NCI-H1048 (cell line): ENCODE measurements at places on chromosomes 6 and 20.

GRCh38 chr6:9404351-9405146 is 969.2 kb upstream of the SLC35B3 start:
- no peak for DNase-seq

DNA sequence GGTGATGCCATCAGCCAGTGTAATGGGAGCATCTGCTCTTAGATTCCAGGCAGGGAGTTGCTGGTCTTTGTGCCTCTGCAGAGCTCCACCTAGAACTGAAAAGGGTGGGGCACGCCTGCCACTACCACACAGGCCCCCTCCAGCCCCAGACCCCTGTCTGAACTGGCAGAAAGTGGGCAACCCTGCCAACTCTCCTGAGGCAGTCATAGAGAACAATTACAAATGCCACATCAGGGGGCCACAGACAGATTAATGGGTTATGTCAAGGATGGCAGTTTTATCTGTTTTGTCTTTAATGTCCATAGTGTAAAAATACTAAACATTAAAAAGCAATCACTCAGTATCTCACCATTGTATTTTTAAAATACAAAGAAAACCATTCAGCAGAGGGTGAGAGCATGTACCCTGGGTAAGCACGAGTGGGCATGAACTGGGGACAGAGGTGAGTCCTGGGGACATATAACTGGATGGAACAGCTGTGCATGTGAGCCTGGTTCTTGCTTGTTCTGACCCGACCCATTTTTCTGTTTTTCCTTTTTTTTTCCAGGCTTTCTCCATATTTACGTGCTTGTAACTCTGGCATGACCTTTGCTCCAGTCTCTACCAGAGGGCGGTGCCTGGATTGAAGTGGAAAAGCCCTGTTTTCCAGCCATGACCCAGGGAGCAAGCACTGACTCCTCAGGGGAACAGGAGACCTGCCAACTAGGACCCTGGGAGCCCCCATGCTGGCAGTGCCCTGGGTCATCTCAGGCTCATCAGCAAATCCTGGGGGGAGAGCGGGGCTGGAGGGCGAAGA is 8.2 kb downstream of the TRAF3IP2 start:
- no peak for DNase-seq

GRCh38 chr6:110067837-110068591 is 89.9 kb downstream of the GPR6 start:
- DNase-seq: no peak

DNA sequence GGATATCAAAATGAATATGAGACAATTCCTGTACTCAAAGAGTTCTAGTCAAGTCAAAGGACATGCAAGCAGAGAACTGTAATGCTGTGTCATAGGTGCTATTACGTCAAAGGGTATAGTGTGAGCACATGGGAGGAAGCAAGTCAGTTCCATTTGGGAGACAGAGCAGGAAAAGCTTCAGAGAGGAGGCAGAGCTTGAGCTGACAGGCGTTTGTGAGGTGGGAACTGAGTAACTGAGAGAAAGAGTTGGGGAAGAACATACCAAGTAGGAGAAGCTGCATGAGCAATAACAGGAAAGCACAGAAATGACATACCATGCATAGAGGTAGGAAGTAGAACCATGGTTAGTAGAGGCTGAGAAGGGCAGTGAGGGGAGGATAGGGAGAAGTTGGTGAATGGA is 15.2 kb upstream of the SSR1 start:
- no peak for DNase-seq

DNA sequence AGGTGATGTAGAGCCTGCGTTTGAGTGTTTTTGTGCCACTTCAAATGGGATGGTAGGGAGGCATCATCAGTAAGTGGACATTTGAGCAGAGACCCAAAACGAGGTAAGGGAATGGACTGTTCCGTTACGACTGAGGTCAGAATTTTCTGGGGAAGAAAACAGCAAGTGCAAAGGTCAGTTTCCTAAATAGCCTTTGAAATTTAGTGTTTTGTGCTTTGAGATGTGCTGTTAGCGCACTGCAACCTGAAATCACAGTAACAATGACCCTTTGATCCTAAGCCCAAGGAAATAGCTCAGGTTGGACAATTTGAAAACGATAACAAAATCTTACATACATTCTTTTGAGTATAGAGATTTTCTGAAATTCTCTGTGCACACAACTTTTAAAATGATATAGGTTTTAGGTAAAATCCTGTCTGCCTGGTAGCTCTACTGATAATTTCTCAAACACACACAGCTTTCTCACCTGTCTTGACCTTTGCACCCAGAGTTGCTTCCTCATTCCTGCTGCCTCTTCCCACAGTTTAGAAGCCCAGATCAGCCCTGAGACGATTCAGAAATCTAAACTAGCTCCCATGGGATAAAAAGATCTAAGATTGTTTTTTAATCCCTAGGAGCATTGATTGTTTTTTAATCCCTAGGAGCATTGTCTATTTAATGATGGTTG is 22.1 kb downstream of the DCBLD1 start:
- DNase-seq: no peak

DNA sequence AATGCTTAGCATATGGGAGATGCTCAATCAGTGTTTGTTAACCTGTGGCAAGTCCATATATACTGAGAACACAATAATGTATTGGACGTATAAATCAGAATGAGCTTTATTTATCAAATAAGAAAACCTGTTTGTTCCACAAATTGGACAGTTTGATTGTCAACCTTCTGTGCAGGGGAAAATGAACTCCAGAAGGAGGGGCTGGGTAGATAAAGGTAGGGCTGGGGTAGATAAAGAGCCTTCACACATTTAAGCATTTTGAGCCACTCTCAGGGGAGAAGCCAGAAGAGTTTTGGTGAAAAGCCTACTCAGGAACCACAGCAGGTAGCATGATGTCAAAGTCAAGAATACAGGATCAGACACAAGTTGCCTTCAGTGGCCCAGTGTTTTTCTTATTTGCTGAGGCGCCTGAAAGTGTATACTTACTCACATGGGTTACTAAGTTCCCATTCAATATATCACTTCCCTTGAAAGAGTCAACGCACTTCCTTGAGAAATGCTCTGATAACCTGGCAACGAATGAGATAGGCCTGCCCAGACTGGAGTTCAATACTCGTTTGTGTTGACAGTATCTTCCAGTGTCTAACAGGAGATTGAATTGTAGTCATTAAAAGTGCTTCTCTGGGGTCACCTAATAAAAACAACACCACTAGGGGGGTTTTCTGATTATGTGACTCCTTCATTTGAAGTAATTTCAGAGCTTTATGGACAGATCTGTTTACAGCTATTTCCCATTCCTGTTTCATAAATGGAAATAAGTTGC is 263.9 kb upstream of the CITED2 start:
- DNase-seq: no peak

DNA sequence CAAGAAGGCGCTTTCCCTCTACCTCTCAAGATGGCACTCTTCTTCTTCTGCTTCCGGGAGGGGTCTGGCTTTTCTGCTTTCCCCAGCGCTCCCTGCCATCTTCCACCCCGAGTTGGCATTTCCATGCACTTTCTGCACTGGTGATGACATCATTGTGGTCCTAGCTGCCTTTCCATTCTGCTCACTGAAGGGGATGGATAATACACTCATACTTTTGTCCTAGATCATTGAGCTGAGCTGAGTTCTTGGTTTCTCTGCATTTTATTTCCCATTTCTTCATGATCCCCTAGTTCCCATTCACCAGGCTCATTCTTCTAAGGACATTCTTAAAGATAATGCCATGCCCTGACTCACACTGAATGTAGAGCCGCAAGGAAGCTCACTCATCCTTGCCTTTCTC is 96.7 kb downstream of the EDN1 start:
- DNase-seq: no peak

GRCh38 chr20:44370639-44371218 is 15.2 kb downstream of the HNF4A start:
- DNase-seq: no peak
